ENCODE measurements at places on chromosomes 16 and 17.

GRCh38 chr17:50205111-50205962 is 3.9 kb upstream of the COL1A1 start:
- DNase-seq = no peak

GRCh38 chr16:11194913-11195312 is 61.1 kb downstream of the SOCS1 start:
- DNase-seq = no peak

GRCh38 chr16:28069971-28070794 is 6.7 kb upstream of the GSG1L start:
- DNase-seq = no peak

- DNase-seq = no peak
Measured at GRCh38 chr17:83082909-83083367, 3.5 kb downstream of the METRNL start.

DNA sequence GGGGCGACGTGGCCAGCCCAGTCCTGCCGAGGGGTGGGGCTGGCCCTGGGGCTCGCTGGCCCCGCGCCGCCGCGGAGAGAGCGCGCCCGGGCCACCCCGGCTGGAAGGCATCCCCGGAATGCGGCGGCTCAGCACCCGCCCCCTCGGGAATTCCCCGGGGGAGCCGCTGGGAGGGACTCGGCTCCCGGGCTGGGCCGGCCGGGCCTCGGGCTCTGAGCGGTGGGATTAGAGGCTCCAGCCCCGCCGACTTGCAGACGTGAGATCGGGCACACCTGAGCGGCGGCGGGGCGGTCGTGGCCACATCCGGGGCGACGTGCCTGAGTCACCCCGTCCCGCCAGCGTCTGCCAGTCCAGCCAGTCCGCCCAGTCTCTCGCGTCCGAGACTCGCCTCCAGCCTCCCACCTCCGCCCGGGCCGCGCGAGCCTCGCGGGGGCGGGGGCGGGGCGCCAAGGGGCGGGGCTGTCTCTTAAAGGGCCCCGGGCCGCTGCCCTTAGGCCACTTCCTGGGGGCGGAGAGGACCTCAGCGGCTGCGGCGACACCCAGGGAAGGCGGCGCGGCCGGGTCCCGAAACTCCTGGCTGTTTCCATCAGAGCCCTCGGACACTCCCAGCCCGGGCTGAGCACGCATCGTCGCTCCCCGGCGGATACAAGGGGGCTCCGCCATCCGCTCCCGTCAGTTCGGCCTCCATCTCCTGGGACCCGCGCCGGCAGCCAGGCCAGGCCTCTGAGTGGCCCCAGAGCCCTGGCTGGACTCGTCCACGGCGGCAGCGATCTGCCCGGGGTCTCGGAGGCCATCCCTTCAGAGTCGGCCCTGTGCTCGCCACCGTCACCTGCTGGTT is at the start of gene KCTD11:
TSS of gene KCTD11 (plus strand) at position 498 of the 838 bp plus-strand sequence.
- no peak for DNase-seq

GRCh38 chr17:15380446-15380845 is 39.0 kb upstream of the TEKT3 start:
- DNase-seq = no peak

DNA sequence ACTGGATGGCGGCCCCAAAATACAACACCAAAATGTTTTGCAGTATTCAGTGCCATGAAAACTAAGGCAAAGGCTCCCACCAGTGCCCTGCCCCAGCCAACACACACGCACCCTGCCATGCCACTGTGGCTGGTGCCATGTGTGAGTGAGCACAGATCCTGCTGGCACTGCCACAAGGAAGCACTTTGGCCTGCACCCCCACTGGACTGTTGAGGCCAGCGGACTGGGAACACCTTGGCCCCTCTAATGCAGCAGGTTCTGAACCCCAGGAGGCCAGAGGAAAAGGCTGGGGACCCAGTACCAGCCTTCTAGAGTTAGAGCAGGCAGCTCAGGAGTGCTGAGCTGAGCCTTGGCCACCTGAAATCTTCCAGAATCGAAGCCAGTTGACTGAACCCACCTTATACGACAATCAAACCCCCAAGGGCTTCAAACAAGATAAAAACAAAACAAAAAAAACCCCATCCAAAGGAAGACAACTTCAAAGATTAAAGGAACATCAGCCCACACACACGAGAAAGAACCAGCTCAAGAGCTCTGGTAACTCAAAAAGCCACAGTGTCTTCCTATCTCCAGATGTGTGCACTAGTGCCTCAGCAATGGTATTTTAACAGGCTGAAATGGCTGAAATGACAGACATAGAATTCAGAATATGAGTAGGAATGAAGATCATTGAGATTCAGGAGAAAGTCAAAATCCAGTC is 21.5 kb downstream of the NLRP1 start:
- no peak for DNase-seq

DNA sequence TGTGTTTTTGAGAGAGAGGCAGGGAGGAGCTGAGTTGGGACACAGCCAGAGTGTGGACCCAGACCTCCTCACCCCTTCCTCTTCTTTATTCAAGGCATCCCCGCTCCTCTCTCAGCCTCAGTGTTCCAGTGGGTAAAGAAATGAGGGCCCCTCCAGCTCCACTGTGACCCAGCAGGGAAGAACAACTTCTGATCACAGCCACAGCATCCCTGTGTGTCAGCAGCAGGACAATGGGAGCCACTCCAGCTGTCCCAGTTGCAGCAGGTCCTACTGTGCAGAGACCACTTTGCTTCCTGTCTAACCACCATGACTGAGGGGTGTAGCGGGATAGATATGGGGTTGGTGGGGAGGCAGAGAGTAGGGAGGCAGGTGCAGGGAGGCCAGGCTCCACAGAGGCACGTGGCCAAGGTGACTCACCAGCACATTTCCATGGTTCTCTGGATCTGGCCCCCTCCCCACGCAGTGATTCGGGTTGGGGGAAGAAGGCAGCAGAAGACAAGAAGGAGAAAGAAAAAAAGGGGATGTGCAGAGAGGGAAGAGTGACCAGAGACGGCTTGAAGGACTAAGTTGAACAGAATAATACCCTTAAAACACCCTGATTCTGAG is 24.5 kb downstream of the PIK3R5 start:
- no peak for DNase-seq

DNA sequence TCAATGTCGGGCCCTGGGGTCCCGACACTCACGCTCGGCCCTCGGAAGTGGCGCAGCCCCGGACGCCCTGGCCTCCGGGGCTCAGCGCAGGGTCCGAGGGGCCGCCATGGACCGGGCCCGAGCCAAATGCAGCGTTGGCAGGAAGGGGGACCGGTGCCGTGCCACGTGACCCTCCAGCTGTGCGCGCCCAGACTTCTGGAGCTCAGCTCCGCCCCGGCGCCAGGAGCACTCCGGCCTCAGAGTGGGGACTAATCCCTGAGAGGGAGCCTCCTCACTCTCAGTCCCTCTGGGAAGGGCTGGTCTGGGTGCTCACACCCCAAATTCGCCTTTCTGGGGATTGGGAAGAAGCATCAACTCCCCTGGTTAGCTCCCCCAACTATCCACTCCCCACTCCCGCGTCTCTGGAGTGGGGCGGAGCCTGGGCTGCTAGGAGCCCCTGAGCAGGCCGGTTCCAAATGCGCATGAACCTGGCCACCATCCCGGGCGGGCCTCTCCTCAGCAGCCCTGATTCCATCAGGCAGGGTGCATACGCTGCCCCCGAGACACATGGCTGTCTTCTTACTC is at the start of gene B3GNT9:
TSS of gene B3GNT9 (minus strand) at position 166 of the 564 bp plus-strand sequence. CDS start 513 bp downstream, outside the sequence.
- peak; percentile 72 for DNase-seq

GRCh38 chr16:73206151-73206707 is 158.3 kb upstream of the ZFHX3 start:
- no peak for DNase-seq

DNA sequence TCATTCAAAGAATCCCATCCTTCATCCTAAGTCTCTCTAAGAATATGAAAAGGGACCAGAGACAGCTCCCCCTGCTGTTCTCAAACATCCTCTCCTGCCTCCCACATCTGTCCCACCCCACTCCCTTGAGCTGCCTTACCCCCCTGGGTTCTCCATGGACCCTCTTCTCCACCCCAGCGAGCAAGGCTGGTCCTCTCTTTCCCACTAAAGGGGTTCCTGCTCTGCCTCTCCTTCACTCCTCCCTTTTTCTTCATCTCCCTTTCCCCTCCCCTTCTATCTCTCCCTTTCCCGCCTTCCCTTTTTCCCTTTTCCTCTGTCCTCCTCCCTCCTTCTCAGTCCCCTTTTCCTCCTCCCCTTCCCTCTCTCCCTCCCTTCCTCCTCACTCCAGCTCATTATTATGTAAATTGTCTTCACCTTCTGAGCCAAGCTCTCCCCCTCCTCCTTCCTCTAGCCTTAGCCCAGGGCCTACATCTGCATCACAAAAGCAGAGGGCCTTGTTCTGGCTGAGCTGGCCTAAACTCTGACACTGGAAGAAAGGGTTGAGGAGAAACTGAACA is 90.0 kb downstream of the GNAO1 start:
- no peak for DNase-seq

- DNase-seq = no peak
Measured at GRCh38 chr17:39653316-39653661, 11.9 kb upstream of the TCAP start.

DNA sequence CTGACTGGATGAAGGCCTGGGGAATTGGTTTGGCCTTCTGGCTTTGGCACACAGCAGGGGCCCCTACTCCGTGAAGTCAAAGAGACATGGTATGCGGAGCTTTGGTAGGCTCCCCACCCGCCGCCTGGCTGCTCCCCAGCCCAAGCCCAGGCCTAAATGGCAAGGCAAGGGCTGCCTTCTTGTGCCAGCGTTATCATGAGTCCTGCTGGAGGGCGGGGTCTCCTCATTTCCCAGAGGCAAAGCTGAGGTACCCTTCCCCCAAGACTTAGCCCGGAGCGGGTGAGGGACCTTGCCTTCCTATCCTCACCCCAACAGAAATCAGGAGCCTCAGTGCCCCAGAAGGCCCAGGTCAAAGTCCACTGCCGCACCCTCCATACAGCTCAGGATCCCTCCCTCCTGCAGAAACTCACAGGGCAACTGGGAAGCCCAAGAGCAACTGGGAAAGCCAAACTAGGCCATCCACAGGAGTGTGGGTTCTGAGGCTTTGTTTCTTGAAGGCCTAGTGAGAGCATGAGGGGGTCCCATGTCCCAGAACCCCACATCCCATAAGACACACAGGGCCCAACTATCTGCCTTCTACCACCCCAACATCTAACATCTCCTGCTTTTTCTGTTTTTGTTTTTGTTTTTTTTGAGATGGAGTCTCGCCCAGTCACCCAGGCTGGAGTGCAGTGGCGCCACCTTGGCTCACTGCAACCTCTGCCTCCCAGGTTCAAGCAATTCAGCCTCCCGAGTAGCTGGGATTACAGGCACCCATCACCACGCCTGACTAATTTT is 9.3 kb downstream of the PGAP3 start:
- DNase-seq = no peak

DNA sequence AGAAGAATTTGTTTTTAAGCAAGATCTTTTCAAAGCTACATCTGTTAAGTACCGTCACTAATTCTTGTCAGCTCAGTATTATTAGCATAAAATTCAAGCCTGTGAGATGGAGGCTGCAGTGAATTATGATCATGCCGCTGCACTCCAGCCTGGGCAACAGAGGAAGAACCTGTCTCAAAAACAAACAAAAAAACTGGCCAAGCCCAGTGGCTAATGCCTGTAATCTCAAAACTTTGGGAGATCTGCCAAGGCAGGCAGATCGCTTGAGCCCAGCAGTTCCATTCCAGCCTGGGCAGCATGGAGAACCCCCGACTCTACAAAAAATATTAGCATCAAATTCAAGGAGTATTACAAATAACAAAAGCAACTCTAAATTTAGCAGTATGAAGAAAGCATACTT is 88.0 kb downstream of the STXBP4 start:
- DNase-seq = peak; percentile 2

DNA sequence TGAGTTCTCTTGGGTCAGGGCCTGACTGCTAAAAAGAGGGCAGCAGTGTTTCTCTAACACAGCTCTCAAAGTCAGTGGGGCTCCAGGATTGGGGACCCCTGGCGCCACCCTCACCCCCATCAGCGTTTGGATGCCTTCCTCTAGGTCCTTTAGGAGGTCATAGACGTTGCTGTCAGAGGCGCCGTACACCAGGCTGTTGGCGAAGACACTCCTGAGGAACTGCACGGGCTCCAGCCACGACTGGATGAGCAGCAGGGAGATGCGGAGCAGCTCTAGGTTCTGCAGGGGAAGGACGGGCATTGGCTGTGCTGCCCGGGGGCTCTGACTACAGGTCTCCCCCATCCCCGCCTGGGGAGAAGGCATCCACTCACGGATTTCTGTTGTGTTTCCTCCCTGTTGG is 993 bp downstream of the GH1 start:
- DNase-seq = no peak

DNA sequence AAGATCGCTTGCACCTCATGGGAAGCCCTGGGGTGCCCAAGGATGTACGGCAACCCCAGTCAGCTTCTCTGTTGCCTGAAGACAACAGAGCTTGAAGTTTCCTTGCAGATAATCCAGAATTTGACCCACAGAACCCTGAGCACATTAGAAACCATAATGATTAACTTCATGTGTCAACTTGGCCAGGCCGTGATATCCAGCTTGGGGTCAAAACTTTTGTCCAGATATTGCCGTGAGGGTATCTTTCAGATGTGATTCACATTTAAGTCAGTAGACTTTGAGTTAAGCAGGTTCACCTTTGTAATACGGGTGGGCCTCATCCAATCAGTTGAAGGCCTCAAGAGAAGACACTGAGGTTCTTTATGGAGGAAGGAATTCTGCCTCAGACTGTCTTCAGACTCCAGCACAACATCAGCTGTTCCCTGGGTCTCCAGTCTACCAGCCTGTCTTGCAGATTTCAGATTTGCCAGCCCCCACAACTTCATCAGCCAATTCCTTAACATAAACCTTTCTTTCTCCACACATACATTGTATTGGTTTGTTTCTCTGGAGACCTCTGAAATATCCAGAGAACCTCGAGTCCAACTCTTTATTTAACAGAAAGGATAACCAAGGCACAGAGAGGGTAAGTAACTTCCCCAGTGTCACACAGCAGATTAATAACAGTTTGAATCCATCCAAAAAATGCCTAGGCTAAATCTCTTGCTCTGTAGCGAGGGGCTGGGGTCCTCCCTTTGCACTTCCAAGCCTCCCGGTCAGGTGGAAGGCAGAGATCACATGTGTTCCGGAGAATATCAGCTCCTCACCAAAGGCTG is 171.1 kb downstream of the SALL1 start:
- no peak for DNase-seq

DNA sequence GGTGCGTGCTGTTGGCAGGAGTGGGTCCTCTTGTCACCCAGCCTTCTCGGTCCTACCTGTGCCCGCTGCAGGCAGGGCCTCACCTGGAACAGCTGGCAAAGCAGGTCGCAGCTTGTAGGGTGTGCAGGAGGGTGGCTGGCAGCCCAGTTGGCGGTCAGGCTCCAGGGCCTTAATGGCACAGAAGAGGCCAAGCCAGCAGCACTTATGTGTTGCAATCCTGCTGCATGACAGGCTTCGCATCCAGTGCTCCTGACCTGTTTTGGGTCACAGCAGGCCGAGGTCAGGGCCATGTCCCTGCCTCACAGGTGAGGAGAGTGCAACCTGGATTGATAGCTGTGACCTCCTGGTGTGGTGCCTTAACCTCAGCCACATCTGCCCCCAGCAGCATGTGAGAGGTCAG is 31.9 kb downstream of the ZC3H18 start:
- DNase-seq = no peak

GRCh38 chr17:31470592-31470991 is 79.1 kb downstream of the RAB11FIP4 start:
- DNase-seq = no peak
